ENCODE measurements at places on chromosomes 7 and 10. TPM values are rescaled to one million over a fixed set of nuclear protein-coding genes. Genes with fewer than 3 reads are reported as not detected.

Gene SLC26A3
- total RNA-seq: 4.8 TPM

Gene GIMAP7
- 14.6 TPM for total RNA-seq

Gene VWC2
- total RNA-seq: not detected

Gene GIMAP6
- total RNA-seq: 11.9 TPM

Gene GIMAP4
- 18.9 TPM for total RNA-seq

Gene RBM20
- total RNA-seq: 5.8 TPM

Gene FASTK
- 61.5 TPM for total RNA-seq
